Left cardiac atrium (tissue), 4 donors: ENCODE measurements at places on chromosomes 1 and 21. TPM values are rescaled to one million over a fixed set of nuclear protein-coding genes. Genes with fewer than 3 reads are reported as not detected.

DNA sequence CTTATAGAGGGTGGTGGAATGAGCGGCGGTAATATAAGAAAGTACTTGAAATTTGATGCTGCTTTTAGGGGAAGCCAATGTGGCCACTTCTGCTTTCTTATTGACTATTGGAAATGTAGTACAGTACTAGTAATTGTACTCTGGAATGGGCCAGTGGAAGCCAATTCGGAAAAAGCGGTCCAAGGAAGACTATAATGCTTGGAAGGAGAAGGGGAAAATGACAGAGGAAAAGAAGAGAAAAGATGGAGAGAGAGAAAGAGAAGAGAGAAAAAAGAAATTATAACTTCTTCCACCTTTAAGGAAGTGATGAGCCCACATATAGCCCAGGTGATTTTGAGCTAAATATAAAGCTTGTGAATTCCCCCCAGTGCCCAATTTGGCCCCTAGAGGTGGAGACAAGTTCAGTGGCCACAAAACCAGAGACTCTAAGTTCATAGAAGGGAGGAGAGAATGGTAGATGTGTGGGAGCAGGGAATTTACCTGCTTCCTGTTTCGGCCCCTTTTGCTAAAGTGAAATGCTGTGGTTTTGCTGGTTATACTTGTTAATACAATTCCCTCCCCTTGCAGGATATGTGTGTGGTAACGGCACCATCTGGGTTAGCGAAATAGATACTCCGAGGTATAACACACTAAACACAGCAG lies 35.7 kb upstream of the DUSP10 start:
- DNase-seq, result no peak

- DNase-seq, result no peak
These were observed 6.1 kb downstream of the ZNF692 start for GRCh38 chr1:248852481-248853405.

DNA sequence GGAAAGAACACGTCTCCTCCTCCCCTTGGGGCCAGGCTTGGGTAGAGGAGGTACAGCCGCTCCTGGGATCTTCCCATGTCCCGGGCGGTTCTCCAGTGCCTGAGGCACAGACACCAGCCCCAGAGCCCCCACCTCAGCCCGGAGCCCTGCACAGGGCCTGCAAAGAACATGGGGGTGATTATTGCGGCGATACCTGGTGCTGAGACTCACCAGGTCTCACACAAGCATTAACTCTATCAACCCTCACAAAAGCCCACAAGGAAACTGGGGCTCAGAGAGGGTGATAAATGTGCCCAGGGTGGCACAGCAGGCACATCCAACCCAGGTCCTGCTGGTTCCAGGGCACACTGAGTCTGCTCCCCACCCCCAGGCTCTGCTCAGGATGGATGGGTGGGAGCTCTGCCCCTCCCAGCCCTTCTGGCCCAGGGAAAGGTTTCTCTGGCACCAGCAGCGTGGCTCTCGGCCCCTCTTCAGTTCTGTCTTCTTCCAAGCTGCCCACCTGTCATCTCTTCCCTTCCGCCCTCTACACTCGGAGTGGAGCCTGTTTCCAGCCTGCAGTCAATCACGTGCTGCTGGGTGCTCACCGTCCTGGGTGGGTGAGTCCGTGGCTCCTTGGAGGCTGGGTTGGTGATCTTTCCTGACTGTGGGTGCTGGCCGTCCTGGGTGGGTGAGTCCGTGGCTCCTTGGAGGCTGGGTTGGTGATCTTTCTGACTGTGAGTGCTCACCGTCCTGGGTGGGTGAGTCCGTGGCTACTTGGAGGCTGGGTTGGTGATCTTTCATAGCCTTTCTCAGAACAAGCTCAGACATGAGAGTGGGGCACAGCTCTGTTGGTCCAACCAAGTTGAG lies 53.6 kb upstream of the AJAP1 start:
- DNase-seq, result no peak

GRCh38 chr1:67741121-67741520 lies 56.1 kb downstream of the GADD45A start:
- no peak for DNase-seq

- DNase-seq, result no peak
These were observed 58.6 kb upstream of the TMEM51 start for GRCh38 chr1:15094719-15095495.

DNA sequence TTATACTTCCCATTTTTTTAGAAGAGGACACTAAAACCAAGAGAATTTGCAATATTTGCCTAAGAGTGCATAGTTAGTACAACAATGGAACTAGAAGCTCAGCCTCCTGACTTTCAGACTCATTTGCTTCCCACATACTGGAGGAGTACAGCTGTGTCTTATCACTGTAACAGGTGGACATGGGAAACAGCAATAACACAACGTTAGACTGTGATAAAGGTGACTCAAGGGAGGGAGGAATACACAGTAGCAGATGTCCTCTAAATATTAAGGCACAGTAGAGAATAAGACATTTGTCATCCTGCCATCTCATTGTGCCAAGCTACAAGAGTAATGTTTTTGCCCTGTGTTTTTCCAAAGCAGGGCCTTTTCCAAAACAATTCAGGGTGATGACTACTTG lies 55.4 kb upstream of the JAK1 start:
- no peak for DNase-seq

GRCh38 chr1:1106510-1107221 lies 9.2 kb downstream of the C1orf159 start:
- peak; percentile 10 for DNase-seq

GRCh38 chr1:182984621-182985020 lies 31.7 kb upstream of the SHCBP1L start:
- DNase-seq, result no peak

DNA sequence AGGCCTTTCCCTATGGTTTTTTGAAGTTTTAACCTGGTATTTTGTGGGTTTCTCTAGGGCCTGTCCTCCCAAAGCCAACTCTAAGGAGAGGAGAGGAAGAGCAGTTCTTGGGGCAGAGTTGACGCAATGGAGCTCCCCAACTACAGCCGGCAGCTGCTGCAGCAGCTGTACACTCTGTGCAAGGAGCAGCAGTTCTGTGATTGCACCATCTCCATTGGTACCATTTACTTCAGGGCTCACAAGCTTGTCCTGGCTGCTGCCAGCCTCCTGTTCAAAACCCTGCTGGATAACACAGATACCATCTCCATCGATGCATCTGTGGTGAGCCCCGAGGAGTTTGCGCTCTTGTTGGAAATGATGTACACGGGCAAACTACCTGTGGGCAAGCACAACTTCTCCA lies 38.2 kb downstream of the ZBTB40 start:
- DNase-seq, result no peak

- DNase-seq, result no peak
These were observed 70.6 kb downstream of the TMEM53 start for GRCh38 chr1:44603718-44604117.

- DNase-seq, result peak; percentile 32
These were observed 114.9 kb downstream of the VPS13D start for GRCh38 chr1:12344596-12345349.

DNA sequence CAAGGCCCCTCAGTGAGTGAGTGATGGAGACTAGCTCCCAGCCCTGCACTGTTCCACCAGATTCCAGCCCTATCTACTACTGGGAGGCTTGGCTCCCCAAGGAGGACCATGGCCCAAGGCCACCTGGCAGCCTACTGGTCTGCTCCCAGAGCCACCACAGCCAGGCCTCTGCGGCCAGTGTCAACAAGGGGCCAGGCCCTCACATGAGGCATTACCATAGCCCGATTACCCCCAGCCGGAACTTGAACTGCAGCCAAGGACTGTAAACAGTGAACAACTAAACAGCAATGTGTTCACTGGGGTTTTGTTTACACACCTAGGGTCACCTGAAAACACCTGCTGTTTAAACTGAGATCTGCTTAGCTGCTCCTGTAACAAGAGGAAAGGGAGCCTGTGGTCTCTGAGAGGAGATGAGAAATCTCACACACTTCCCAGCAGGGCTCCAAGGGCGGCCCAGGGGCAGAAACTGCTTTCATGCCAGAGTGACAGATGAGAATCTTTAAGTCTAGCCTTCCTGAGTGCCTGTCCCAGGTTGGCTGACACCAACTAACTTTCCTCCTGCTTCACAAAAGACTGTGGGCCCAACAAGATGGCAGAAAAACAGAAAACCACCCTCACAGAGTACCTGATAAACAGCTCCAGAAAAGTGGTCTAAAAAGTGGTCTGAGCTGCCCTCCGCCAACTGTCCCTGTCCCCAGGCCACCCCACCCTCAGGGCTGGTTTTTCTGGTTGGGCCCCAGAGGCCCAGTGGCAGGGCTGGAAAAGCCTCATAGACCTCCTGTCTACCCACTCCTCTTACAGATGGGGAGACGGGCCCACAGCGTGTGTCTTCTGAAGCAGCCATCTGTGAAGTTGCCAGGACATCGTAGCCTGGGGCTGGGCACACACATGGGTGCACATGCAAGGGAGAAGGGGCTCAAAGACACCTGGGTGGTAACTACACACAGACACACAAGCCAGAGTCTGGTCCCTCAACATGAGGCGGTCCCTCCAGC lies 28.8 kb downstream of the MEF2D start:
- DNase-seq, result peak; percentile 73

DNA sequence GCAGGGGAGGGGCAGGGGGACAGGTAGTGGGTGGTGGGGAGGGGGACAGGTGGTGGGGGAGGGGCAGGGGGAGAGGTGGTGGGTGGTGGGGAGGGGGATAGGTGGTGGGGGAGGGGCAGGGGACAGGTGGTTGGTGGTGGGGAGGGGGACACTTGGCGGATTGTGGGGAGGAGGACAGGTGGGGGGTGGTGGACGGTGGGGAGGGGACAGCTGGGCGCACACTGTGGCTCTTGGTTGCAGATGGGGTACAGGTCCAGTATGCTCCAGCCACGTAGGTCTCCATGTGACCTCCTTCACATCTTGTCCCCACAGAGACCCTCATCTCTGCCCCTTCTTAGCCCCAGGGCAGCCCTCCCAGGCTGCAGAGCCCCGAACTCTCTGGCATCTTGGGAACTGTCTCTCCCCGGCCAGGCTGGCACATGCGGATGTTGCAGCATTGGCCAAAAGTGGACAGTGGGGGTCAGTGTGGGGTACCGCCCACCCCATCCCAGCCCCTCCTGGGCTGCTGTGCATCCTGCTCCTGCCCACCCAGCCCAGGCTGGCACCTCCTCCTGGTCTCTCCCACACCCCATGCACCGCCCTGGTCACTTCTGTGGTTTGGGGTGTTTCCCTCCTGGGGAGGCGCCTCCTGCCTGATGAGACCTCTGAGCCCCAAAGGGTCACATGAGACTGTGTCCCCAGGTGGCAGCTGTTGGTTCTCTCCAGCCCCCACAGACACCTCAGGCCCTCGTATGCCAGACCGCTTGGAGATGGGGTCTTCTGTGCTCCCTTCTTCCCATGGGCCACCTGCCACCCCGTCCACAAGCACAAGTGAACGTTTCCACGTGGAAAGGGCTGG lies 7.6 kb upstream of the SLC19A1 start:
- no peak for DNase-seq

DNA sequence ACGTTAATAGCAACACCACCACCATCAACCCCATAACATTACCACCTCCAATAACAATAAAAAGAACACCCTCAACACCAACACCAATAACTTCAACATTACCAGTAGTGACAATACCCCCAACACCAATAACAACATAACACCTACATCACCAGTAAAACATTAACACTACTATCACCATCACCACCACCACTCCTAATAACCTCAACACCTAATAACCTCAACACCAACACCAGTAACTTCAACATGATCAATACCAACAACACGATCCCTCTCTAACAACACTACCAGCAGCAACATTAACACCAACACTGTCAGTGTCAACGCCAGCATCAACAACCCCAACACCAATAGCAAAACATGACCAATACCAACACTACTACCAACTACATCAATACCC lies 57.2 kb downstream of the TAS1R2 start:
- no peak for DNase-seq

- DNase-seq, result peak; percentile 72
These were observed 184.5 kb downstream of the DHRS3 start for GRCh38 chr1:12433323-12434053.

DNA sequence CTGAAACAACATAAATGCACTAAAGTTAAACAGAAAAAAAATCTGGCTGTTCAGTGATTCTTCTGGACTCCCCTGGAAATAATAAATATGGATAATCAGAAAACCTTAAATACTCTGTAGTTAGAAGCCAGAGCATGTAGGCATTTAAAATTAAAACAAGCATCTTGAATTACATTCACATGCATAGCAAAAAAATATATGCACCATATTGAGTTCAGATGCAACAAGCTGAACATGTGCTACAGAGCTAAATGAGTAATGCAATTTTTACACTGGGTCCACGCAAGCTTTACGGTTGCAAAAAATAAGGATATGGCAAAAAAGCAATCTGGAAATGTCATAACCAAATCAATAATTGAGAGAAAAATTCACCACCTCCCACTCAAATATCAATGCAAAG lies 11.5 kb upstream of the KCNT2 start:
- DNase-seq, result no peak

DNA sequence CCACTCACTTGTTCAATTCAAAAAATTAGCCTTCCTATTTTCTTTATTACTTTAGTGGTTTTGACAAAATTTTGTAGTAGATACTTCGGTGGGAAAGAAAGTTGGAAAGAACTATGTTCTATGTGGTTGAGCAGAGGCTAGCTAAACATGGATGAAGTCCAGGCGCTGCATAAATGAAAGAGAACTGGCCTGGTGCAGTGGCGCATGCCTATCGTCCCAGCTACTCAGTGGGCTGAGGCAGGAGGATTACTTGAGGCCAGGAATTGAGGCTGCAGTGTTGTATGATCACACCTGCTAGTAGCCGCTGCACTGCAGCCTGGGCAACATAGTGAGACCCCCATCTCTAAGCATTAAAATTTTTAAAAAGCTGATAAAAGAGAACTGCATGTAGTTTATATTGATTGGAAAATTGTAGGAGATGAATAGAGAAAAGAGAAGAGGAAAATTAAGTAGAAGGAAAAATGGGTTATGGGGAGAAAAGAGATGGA lies 21.0 kb downstream of the IFNAR1 start:
- no peak for DNase-seq

DNA sequence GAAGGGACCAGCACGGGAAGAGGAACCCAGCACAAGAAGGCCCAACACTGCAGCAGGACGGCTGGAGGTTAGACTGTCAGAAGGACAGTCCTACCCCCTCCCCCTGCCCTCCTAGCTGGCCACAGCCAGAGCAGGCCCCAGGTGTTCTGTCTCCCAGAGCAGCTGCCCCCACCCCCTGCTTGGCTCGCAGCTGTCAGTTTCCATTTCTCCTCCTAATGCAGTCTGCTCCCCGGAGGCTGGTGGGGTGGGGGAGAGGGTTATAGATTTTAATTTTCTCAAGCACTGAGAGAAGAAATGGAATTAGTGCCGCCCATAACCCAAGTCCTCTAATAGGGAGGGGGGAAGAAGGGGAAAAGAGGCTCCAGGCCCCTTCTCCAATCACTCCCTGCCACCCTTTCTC lies 13.0 kb upstream of the PEAR1 start:
- no peak for DNase-seq

GRCh38 chr1:159752135-159752580 lies 28.6 kb upstream of the DUSP23 start:
- peak; percentile 76 for DNase-seq

The IFNAR2 gene
- total RNA-seq, result 14.6 TPM

The S100A16 gene
- 48.2 TPM for total RNA-seq

The TNFRSF8 gene
- total RNA-seq, result 3.3 TPM

The ENTREP3 gene
- 16.1 TPM for total RNA-seq

The SYTL1 gene
- 0.81 TPM for total RNA-seq

The CLDN17 gene
- not detected for total RNA-seq

The TMEM39B gene
- 8.2 TPM for total RNA-seq

The CR1 gene
- total RNA-seq, result 11.3 TPM

The ZNF695 gene
- total RNA-seq, result 0.12 TPM

The EPHA10 gene
- total RNA-seq, result 0.21 TPM

The CFAP74 gene
- not detected for total RNA-seq

The CHI3L2 gene
- total RNA-seq, result 11.7 TPM
